ENCODE measurements at places on chromosomes 7 and 10.

DNA sequence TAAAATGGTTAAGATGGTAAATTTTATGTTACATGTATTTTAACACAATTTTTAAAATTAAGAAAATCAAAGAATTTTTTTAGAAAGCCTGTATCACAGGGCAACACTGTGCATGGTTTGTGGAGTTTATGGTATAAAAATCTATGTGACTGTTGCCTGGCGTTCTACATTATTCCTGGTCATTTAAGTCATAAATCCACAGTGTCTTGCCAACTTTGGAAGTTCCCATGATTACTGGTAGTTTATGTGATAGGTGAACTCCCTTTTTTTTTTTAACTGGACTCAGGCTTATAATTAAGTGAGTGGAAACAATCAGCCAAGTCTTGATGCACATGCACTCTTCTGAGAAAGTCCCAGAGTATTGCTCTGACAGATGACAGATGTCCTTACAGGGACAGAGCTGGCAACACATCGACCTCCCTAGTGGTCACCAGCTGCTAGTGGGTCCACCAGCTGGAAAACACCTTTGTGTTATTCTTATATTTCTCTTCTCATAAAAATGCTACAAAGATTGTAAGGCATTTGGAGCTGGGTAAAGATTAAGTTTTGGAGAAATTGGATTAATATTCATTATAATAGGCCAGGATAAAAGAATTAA is 8.8 kb upstream of the STN1 start:
- no peak for DNase-seq

- DNase-seq: no peak
Observed at GRCh38 chr10:51910189-51910588, 210.8 kb upstream of the CSTF2T start.

DNA sequence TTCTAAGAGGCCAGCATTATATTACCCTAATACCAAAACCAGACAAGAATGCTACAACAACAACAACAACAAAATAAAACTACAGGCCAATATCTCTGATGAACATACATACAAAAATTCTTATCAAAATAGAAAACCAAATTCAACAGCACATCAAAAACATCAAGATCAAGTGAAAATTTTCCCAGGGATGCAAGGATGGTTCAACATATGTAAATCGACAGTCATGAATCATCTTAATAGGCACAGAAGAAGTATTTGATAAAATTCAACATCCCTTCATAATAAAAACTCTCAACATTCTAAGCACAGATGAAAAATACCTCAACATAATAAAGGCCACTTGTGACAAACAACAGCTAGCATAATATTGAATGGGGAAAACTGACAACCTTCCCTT is 75.3 kb downstream of the JMJD1C start:
- no peak for DNase-seq

DNA sequence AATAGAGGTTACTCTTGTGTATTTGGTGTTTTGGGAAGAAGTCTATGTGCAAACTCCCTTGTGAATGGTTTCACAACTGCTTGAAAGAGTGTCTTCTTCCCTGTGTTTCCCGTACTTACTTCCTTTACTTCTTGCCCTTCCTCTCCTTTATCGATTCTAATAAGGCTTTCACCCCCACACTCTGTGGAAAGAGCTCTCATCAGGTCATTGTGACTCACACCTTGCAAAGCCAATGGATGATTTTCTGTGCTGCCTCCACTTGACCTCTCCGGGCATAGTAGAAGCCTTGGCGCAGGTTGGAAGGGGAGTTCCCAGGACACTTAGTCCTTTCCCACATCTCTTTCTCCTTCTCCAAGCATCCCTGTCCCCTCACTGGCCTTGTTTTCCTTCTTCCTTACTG is 6.2 kb upstream of the TSPAN15 start:
- DNase-seq: no peak

DNA sequence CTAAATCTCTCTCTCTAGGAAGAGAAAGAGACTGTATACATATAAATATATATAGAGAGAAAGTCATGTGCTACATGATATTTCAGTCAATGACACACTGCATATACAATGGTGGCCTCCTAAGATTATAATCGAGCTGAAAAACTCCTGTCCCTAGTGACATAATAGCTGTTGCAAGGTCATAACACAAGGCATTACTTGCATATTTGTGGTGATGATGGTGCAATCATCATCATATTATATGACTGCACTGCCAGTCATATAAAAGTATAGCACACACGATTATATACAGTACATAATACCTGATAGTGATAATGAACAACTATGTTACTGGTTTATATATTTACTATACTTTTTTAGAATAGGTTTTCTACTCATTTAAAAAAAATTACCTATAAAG is 316.7 kb downstream of the FGFR2 start:
- no peak for DNase-seq

GRCh38 chr10:7986851-7987250 is 67.6 kb upstream of the GATA3 start:
- DNase-seq: no peak

DNA sequence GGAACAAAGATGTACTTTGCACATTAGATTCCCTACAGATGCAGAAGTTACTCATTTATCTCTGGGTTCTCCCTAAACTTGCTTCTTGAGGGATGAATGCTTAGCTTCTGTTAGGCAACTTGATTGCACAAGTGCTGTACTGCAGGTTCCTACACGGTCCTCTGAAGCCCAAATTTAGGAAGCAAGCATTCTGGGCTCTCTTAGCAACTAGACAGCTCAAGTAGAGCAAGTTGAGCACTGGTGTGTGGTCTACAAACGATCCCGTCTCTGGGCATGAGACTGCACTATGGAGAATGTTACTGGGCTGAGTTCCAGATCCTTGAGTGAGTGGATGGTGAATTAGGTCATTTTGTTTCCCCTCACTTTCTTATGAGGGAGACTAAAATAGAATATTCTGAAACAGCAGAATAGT is 14.3 kb downstream of the SEMA3D start:
- DNase-seq: no peak

- DNase-seq: no peak
Observed at GRCh38 chr10:82084496-82084895, 209.5 kb downstream of the NRG3 start.

GRCh38 chr10:70254778-70255328 is 21.6 kb upstream of the PPA1 start:
- no peak for DNase-seq

- DNase-seq: peak; percentile 2
Observed at GRCh38 chr10:4733150-4733842, 92.7 kb upstream of the AKR1E2 start.

GRCh38 chr10:133393401-133394063 is 425 bp upstream of the MTG1 start:
- no peak for DNase-seq

DNA sequence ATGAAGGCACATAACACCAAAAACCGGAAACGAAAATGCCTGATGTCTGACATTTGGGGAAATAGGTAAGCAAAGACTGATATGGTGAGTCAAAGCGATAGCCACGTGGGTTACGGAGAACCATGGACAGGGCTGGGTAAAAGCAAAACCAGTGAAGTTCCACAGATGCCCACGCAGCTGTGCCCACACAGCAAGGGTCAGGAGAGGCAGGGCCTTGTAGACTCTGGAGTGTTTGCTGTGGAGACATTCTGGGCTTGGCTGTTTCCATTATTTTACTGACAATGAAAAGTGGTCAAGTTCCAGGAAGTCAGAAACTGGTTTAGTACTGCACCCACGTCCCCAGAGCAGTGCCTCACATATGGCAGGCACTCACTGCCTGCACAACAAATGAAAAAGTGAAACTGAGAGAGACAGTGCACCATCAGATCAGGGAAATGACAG is 148.7 kb downstream of the ZMYND11 start:
- DNase-seq: peak; percentile 85

- no peak for DNase-seq
Observed at GRCh38 chr10:729213-729612, 39.7 kb upstream of the DIP2C start.

DNA sequence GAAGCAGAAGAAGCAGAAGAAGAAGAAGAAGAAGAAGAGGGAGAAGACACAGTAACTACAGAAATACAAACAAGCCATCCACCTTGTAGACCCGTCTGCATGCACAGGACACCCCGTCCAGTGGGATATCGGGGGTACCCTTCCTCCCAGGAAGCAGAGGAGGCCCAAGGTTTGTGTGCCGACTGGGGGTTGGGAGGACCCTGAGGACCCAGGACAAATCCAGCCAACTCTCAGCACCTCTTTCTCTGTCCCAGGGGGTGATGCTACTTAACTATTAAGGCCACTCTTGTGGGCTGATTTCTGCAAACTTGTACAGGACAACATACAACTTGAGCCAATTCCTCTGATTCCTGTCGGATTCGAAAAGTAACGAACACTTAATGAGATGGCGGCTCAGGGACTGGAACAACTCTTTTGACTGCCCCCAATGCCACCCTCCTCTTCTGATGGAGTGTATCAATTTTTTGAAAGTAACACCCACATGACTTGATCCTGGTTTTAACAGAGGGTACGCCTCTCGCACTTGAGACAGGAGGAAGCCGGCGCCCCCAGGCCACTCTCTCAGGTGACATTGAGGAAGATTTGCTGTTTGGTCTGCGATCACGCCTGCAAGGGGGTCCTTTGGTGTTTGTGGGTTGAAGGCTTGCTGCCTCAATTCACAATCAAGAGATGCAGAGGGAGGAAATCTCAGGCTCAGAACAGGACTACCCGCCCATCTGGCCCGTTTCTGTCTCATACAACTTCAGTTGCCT is 192.6 kb downstream of the TNS3 start:
- no peak for DNase-seq

- no peak for DNase-seq
Observed at GRCh38 chr10:126928274-126928673, 23.0 kb downstream of the DOCK1 start.

- DNase-seq: no peak
Observed at GRCh38 chr10:130263289-130263688, 127.1 kb downstream of the GLRX3 start.

GRCh38 chr10:12465385-12466136 is 116.2 kb downstream of the CAMK1D start:
- peak; percentile 39 for DNase-seq

DNA sequence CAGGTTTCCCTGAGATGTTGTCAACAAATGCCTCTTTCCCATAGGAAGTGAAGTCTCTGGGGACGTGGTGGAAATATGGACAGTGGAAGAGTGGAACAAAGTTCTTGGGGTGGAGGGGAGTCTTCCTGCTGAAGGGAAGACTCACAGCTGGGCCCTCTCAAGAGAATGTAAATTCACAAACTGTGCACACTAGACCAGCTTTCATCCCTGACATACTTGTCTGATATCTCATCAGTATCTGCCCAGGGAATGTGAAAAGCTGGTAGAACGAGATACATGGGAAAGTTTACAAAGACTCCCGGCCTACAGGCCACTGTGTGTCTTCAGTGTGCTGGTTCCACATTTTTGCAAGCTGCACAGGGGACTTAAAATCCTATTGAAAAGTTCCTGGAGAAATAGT is 16.7 kb upstream of the CCDC3 start:
- DNase-seq: no peak

- no peak for DNase-seq
Observed at GRCh38 chr7:36388423-36388822, 1.2 kb upstream of the ANLN start.

DNA sequence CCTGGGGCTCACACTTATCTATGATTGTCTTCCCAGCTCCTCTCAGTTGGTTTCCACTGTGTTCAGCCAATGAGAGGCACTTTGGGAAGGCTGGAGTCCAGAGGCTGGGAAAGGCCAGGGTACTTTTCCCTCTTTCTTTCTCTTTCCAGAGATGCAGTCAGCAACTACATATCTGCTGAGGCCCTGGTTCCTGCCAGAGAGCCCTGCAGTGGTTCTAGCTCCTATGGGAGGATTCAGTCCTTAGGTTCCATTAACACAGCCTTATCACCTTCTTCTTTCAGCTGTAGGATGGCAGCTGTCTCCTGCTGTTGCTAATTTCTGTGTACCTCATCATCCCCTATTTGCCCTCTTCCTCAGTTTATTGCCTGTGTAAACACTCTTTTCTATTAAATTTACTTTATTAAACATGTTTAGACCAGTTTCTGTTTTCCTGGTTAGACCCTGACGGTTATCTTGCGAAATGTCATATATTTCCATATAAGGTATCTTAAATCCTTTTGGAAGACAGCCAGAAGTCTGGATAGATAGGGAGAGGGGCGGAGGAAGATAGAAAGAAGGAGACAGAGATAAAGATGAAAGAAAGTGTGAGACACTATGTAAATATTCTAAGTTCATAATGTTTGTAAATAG is 100.3 kb downstream of the HGF start:
- no peak for DNase-seq

DNA sequence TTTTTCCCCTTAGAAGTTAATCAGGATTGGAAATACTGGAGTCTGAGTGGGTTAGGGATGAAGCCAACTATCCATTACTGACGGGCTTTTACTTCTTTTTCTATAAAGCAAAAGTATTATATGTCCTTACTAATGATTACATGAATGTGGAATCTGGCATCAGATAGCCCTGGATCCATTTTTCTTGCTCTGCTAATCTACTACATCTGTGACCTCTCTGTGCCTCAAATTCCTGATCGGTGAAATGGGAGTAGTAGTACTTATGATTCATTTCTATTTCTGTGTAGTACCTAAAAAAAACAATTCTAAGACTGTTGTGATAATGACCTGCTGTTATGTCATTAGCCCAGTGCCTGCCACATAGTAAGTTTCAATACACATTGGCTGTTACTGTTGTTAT is 621.6 kb downstream of the SORCS3 start:
- DNase-seq: no peak

DNA sequence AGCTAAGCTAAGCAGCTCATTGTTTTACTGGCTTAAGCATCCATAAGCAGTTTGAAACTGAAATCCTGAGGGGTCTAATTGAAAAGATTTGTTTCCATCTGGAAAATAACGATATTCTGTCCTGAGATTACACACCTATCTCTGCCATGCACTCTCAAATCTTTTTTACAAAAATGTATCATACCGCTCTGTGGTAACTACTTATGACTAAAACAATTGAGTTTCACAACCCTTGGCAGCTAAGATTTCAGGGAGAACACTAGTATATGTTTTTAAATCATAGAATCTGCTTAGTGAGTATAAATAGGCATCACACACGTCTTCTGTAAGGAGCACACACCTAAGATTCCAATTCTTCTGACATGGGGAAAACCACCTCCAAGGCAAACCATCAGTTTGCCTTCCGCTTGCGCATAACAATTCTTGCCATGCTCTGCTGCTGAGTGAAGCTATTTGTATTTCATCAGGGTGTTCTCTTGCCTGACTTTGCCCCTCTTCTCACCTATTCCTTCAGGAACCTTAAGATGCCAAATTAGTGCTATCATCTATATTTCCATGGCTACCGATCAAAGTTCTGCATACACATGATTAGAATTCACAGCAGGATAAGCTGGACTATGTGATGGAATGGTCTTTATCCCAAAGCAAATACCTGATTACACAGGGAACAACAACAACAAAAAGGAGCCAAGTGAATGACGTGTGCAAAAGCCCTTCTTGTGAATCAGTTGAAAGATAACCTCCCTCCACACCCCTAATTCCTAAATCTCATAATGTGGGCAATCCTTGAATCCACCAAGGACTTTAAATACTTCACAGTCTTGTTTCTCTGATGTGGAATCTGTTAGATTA is 40.9 kb downstream of the PRPF18 start:
- peak; percentile 22 for DNase-seq

GRCh38 chr10:122632031-122632430 is 67.6 kb downstream of the C10orf120 start:
- no peak for DNase-seq

- DNase-seq: no peak
Observed at GRCh38 chr7:105638902-105639495, 57.7 kb upstream of the EFCAB10 start.

- DNase-seq: no peak
Observed at GRCh38 chr10:79150444-79150754, 81.6 kb downstream of the ZMIZ1 start.

Measured in activated CD4-positive, alpha-beta T cell treated with anti-CD3 and anti-CD28 coated beads, Interleukin-10, Interleukin-2, amounts not matched to agents 100 ng/mL and 50 ng/mL, durations not matched to agents 16 hours and 8 hours (primary cell).